ENCODE measurements at places on chromosomes 11 and 22.

DNA sequence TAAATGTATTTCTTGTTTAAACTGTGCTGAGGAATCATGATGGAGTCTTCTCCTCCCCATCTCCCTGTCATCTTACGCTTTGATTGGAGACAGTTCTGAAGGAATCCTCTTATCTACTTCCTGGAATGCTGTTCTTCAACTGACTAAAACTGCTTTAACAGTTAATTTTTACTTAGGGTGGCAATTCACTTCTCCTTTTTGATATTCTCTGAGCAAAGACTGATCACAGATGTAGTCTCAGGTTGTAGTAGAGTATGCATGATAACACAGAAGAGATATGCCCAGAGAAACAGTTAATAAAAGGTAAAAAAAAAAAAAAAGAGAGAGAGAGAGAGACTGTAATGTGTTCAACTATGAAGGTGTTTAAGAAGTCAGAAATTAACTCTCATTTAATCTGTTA lies 1.4 kb upstream of the CASP5 start:
- no peak for DNase-seq

- DNase-seq = no peak
Measured at GRCh38 chr11:36146437-36146836, 142.8 kb downstream of the COMMD9 start.

GRCh38 chr11:121654259-121654842 lies 201.6 kb upstream of the SORL1-AS1 start:
- no peak for DNase-seq

DNA sequence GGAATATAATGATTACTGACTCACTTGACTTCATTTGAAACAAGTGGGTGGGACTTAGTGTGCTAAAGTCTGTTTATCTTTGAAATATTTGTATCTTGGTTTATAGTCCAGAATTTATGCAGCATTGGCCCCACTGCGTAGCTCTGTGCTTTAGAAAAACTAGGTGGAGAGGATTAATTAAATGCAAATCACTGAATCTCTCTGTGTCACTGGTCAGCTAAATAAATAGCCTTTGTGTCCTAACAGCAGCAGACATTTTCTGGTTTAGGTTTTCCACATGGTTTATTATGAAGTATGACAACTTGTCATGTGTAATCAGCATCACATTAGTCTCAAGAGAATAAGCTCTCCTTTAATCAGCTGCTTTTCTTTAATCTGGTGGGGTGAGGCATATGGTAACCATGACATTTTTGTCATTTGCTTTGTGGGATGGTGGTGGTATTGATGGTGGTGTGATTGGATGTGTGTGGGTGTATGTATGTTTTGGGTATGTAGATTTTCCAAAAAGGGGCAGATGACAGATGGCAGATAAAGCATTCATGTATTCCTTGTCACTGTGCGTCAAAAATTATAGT lies 33.9 kb downstream of the BCL2L13 start:
- no peak for DNase-seq

- DNase-seq = peak; percentile 8
Measured at GRCh38 chr11:8715501-8715900, 32.9 kb downstream of the RPL27A start.

GRCh38 chr22:28297504-28297903 lies 378.4 kb upstream of the PITPNB start:
- peak; percentile 5 for DNase-seq

GRCh38 chr11:62853279-62853965 lies 14.0 kb upstream of the WDR74 start:
- no peak for DNase-seq

DNA sequence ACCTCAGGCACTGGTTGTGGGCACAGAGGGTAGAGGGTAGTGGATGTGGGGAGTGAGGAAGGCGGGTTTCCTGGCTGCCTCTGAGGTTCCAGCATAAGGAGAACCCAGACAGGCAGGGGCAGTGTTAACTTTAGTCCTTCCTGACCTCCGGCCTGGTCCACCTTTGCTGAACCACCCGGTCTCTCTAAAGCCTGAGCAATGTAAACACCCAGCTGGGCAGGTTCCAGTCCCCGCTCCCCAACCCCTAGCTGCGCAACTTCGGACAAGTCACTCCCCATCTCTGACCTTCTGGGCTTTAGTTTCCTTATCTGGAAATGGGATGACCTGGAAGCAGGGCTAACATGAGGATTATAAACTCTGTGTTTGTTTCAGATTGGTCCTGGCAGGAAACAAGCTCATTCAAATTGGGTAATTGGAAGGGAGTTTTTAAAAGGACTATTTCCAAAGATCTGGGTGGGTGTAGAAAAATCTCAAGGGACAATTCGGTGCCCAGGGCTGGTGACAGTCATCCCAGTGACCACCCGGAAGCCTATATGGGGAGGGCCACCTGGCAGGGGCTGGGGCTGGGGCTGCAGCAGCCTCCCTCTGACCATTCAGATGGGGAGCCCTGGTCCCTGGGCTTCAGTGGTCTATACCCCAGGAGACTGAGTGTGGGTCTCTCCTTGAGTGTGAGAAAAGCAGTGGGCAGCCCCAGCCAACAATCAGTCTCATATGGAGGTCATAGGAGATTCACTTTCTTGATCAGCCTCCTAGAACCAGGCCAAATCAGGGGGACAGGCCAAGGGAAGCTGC lies 108.3 kb upstream of the SYT13 start:
- no peak for DNase-seq

GRCh38 chr11:41307296-41308080 lies 152.0 kb downstream of the LRRC4C start:
- no peak for DNase-seq

- peak; percentile 45 for DNase-seq
Measured at GRCh38 chr11:47376525-47377371, 1.6 kb downstream of the SPI1 start.

DNA sequence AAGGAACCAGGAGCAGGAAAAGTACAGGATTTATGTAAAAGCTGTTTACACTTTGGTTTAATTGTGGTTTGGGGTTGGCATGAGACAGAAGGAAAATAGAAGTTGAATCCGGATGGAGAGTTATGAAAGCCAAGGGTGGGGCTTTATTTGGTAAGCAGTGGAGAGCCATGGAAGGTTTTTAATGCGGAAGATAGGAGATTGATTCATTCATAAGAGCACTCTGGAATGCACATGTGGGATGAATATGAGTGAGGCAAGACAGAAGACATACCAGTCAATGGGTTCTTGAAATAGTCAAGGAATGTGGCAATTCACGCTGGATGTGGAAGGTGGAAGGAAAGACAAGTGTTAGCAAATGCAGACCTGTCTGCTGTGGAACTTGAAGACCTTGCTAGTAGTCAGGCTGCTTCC lies 9.3 kb upstream of the GLB1L3 start:
- DNase-seq = no peak

- no peak for DNase-seq
Measured at GRCh38 chr11:45145379-45146071, 914 bp upstream of the PRDM11 start.

GRCh38 chr11:72225411-72225951 lies 914 bp downstream of the INPPL1 start:
- DNase-seq = peak; percentile 16

DNA sequence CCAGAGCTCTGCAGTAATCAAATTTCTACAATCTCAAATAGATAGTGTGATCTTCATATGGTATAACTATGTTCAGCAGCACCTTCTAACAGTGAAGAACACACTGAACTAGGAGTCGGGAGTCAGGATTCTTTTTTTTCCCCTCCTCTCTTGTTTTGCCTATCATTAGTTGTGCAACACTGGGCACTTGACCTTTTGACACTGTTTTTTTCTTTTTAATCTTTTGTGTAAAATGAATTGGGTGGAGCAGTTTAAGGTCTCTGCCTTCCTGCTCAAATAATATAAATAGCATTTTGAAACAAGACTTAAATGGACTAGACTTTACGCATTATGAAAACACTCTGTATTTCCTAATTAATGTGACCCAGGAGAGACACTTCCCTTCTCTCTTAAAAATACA lies 39.7 kb downstream of the CTSC start:
- DNase-seq = no peak

DNA sequence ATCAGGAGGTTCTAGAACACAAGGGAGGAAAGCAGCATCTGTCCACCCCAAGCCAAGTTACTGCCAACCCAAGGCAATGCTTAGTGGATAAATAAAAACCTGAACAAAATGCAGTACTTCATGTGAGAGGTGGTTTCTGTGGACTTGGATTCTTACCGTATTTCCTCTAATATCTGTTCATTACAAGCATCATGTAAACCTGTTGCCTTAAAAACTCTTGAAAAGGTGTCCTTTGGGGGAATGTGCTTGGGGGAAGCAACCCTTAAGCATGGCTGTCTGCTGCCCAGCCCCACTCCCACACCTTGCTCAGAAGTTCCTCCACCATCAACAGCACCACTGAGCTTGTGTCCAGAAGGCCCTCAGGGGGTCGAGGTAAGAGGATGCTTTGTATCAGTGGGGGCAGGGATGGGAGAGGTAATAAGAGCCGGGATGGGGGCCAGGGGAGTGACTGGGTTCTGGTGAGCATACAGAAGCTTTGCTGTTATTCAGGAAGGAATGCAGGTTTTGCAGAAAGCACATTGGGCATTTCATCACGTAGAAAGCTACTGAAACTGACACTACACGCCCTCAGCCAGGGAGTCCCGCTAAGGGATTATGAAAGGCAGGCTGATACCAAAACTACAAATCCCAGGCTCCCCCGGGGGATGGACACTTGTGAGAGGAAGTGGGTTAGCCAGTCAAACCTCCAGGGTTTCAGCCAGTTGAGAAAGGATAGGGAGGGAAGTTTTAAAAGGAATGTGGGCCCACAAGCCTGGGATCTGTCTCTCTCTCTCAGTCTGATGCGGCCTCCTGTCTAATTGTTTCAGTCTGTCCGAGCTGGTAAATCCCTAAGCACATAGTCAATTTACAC lies 52.0 kb downstream of the KCNJ1 start:
- DNase-seq = no peak

- DNase-seq = no peak
Measured at GRCh38 chr11:134691985-134692384, 279.9 kb upstream of the B3GAT1 start.

- peak; percentile 42 for DNase-seq
Measured at GRCh38 chr22:37283393-37283937, 1.2 kb downstream of the CYTH4 start.

DNA sequence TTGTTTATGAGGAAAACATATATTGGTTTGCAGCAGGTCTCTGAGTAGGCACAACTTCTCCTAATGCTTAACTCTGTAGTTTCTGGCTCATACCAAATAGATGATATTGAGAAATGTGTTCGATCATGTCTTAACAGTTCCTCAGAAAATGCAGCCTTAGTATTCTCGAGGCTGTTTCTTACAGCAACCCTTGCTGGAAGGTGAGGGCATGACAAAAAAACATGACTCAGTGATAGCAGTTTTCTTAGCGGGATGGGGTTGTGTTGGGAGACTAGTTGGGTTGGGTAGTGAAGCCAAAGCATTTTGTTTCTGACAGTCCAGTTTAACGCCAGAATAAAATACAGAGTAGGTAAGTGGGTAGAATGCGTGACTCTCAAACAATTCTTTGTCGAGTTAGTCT lies 94.7 kb upstream of the PARVA start:
- no peak for DNase-seq
